ENCODE measurements at places on chromosomes 12 and 14.

DNA sequence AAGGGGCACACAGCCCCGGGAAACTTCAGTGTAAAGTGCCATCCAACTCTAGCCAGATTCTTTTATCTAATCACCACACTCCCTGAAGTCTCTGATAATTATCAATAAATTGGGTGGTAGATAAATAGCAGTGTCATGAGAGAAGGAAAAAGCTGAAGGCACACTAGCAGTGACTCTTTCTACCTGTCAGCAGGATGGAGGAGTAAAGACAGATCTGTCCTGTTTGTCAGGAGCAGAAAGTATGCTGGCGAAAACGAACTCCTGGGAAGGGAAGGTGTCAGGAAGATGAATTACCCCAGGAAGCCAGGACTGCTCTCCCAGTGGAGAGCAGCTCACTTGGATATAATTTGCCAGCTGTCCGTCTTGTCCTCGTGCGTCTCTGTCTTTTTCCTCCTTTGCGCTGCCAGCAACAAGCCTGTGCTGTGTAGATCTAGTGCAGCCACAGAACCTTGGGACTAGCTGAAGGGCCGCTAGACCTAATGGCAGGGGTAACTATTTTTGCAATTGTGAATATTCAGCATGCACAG lies 981.9 kb downstream of the DIO2 start:
- DNase-seq, result no peak

DNA sequence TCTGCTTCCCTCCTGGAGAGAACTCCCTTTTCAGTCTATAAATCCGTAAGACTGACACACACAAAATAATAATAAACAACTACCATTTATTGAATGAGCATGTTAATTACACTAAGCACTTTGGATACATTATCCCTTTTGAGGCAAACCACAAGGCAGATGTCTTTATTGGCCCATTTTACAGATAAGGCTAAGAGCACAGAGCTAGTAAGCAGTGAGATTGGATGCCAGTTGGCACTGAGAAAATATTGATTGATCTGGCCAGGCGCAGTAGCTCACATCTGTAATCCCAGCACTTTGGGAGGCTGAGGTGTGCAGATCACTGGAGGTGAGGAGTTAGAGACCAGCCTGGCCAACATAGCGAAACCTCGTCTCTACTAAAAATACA lies 21.9 kb upstream of the RBM19 start:
- no peak for DNase-seq

DNA sequence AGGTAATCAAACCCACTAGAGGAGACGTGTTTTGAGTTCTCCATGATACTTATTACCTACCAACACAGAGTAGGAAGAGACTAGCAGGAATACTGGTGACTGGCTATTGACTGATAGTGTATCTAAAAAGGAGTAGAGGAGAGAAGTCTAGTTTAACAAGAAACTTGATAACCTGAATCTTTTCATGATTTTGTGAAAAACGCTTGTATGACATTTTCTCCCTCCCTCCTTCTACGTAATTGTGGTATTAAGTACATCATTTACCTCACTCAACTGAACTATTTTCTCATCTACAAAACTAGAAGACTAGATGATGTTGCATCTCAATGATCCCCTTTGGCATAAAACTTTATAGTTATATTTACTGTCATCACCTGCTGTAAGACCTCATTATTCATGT lies 107.4 kb downstream of the PPP1R12A start:
- no peak for DNase-seq

DNA sequence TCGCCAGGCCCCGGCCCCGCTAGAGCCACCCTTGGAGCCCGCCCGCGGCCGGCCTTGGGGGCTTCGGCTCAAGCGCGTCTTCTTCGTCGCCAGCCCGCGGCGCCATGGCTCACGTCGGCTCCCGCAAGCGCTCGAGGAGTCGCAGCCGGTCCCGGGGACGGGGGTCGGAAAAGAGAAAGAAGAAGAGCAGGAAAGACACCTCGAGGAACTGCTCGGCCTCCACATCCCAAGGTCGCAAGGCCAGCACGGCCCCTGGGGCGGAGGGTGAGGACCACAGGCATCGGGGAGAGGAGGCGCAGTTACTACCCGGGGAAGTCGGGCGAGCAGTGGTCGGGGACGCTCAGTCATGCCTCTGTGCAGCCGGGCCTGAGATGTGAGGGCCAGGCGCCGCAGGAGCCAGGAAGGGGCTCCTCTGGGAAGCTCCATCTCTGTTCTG lies 573 bp downstream of the ARL6IP4 start:
- DNase-seq, result peak; percentile 39

- DNase-seq, result no peak
These were observed 40.9 kb upstream of the RERGL start for GRCh38 chr12:18130851-18131250.

DNA sequence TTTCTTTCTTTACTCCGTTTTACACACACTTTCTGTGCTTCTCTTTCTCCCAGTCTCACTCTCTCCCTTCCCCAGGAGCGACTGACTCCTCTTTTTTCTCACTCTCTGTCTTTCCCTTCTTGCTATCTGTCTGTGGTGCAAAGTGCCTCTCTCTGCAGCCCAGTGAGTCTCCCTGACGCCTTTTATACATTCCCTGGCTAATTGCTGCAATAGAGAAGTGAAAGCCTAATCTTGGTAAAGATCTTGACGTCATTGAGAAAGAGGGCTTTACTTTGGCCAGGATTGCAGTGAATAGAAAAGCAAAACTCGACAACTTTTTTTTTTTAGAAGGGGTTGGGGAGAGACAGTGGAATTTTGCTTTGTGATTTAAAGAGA lies 706 bp upstream of the DIO2 start:
- peak; percentile 9 for DNase-seq

DNA sequence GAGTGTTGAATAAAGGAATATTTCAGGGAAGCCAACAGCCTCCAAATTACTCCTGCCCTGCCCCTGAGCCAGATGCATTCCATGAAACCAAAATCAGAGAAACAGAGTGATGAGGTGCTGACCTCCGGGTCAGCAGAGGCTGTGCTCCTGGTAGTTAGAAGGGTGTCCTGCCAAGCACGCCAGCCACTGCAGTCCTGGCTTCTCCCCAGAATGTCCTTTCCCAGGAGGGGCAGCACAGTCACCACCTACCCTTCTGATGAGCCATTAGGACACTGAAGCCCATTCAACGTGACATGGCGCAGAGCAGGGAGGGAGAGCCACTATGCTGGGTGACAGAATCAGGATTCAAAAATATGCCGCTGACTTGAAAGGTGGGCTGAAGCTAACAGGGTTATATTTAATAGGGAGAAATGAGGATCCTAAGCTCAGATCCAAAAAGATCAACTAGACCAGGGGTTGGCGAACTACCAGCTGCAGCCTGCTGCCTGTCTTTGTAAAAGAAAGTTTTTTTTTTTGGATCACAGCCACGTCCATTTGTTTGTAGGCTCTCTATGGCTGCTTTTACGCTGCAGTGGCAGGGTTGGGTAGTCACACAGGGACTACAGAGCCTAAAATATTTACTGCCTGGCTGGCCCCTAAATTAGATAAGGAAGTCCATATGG lies 34.5 kb upstream of the PLEK2 start:
- DNase-seq, result no peak

GRCh38 chr12:100716945-100717732 lies 77.4 kb upstream of the ANO4 start:
- peak; percentile 46 for DNase-seq

GRCh38 chr14:104794099-104794498 lies 1.4 kb downstream of the AKT1 start:
- DNase-seq, result peak; percentile 12

DNA sequence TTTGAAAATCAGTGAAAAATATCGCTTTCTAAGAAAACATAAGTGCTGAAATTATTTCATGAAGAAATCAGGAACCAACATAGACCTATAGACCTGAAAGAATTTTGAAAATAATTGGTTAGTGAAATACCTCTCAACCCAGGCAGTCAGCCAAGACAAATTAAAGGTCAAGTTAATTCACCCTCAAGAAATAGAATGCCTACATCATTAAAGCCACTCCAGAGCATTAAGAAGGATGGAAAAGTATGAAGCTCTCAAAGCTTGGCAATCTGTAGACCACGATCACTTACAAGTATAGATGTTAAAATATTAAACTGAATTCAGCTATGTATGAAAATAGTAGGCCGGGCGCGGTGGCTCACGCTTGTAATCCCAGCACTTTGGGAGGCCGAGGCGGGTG lies 48.3 kb downstream of the SFSWAP start:
- no peak for DNase-seq

GRCh38 chr14:90429754-90430153 lies 32.9 kb downstream of the CALM1 start:
- DNase-seq, result no peak

GRCh38 chr12:116408489-116409250 lies 131.2 kb upstream of the MED13L start:
- DNase-seq, result no peak

- no peak for DNase-seq
These were observed 18.6 kb upstream of the COL2A1 start for GRCh38 chr12:48022676-48023385.

DNA sequence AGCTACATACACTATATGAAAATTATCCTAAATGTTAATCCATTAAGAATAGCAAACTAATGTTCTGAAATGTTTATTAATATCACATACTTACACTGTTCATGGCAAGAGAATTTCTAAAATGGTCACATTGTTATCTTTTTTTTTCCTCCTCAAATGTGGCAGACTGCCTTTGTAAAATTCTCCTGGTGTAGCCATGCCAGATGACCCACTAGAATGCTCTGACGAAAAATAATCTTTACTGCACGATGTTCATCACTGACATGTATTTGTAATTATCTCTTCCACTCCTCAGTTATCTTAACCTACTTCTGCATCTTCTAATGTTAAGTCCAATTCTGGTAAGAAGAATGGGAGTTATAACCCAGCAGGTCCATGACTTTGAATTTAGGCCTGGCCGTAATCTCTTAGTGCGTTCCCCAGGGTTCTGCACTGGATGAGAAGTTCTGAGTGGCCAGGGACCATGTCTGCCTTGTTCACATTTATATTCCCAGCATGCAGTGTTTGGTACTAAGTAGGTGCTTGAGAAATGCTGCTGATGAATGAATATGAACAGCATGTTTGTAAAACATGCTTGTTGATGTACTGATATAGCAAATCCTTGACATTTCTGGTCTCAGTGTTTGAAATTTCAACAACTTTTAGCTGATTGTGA lies 46.7 kb downstream of the NOPCHAP1 start:
- DNase-seq, result no peak

GRCh38 chr14:63761351-63762117 lies 33.7 kb upstream of the SGPP1 start:
- no peak for DNase-seq

DNA sequence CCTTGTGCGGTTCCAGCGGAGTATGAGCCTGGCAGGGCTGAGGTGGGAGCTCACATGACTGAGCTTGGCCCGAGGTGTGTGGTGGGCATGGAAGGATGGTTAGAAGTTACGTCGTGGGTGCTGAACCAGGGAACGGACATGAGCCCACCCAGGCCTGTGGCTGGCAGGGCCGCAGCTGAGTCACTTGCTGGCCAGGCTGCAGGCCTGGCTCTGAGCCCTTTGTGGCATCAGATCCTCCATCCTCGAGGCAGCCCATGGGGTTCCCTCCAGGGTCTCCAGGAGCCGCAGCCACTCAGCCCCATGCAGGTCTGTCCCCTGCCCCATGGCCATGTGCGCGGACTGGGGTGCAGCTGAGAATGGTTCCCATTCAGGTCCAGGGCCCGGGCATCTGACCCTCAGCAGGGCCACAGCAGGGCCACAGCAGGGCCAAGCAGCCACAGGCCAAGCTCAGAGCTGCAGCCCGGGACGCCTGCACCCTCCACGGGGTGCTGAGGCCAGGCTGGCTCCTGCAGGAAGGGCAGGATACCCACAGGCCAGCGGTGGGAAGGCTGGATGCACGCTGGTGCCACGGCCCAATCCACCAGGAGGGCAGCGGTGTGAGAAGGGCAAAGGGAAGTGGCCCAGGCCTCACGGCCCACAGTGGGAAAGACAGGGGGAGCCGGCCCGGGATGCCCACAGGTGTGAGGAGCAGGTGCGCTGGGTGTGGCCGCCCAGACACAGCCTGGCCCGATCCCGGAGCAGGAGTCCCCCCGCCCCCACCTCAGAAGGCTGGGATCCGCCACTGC lies 26.3 kb upstream of the ULK1 start:
- DNase-seq, result peak; percentile 28

GRCh38 chr14:90345239-90345557 lies 13.5 kb upstream of the NRDE2 start:
- no peak for DNase-seq

- no peak for DNase-seq
These were observed 168.3 kb downstream of the DUSP6 start for GRCh38 chr12:89183985-89184435.

GRCh38 chr12:118964988-118965387 lies 16.4 kb upstream of the SRRM4 start:
- no peak for DNase-seq

DNA sequence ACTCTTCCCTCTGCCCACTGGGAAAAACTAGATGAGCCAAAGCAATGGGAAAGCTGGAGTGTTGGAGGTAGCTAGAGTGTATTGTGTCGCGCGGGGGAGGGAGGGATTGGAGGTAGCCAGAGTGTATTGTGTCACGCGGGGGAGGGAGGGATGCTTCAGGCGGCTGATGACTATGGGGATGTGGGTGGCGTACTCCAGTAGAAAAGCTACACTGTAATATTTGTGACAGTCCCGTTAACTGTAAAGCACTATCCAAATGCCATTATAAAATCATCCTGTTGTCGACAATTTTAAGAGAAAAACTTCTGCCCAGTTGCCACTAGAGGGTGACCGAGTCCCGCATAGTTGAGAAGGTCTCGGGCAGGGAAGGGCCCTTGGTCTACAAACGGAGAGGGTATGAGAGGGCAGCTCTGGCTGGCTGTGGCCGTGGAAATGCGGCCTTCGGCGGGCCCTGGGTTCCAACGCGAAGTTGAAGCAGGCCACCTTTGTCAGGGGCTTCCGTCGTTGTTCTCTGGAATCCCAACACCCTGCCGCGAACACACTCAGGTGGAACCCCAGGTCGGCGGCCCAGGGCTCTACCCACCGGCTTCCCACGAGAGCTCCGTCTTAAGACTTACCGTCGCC lies 15.1 kb upstream of the PLEK2 start:
- peak; percentile 75 for DNase-seq

DNA sequence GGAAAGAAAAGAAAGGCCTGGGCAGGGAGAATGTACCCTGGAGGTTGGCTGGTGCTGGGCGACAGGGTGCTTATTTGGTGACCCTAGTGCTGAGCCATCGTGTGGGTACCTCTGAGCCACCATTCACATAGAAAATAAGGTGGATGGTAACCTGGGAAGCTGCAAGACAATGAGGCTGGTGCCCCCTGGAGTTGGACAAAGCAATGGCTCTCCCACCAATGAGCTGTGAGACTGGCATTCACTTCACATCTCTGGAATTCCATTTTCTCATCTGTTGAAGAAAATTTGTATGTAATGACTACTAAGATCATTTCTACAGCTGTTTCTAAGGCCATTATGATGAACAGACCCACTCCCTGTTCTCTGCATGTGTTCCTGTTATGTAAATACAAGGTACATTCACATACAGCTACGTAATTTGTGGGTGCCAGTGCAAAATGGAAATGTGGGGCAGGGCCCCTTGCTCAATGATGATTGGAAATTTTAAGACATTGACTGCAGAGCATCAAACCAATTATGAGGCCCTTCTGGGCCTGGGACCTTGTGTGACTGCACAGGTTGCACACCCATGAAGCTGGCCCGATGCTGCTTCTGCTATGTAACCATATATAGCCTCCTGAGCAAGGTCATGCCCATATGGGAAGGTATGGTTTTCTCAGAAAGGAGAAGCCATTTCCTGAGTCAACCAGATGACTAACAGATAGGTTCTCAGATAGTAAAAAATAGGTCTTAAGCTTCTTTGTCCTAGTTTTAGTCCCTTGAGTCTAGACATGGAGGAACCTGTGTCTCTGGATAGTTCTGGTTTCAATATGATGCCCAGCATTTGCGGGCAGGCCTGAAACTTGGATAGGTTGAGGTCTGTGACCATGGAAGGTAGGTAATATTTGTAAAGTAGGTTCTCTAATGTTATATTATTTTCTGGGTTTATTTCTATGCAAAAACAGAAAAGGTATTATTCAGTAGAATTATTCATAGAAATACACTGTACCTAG lies 63.4 kb upstream of the IGF1 start:
- no peak for DNase-seq

Measured in ACHN (cell line).